Activated CD4-positive, alpha-beta T cell treated with anti-CD3 and anti-CD28 coated beads, Interleukin-2, Interleukin-6, amounts not matched to agents 100 ng/mL and 50 ng/mL, durations not matched to agents 16 hours and 8 hours (primary cell): ENCODE measurements at places on chromosomes 13 and 19.

- no peak for DNase-seq
Measured at GRCh38 chr19:48348045-48348444, 15.7 kb downstream of the TMEM143 start.

DNA sequence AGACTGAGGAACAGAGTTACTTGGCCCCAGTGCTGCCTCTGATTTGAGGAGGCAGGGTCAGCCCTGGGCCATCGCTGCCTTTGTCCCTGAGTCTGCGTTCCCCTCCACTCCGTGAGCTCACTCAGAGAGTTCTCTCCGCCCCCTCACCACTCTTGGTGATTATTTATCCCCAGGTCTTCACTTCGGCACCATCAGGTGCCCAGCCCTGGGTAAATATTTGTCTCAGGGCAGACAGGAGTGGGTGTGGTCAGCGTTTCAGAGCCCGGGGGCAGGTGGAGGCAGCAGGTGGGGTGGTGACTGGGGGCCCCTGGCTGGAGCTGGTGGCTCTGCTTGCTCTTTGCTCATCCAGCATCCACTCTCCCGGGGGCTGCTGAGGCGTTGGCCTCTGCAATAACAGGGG is 20.6 kb downstream of the PPP1R37 start:
- DNase-seq = no peak

DNA sequence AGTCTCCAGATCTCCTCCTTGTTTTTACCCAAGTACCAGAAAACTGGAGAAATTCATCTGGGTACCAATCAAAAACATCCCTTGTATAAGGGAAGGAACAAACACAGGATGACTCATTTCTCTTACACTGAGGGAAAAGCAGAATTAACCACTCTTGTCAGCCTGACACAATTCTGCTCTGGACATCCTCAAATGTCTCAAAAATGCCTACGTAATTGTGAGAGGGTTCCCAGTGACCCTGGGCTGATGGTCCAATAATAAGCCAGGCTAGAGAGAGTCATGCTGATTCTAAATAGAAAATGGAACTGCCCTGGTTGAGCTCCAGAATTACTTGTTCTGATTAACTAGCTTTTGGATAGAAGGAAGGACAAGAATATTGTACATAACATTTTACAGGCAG is 14.5 kb downstream of the ZNF708 start:
- no peak for DNase-seq

DNA sequence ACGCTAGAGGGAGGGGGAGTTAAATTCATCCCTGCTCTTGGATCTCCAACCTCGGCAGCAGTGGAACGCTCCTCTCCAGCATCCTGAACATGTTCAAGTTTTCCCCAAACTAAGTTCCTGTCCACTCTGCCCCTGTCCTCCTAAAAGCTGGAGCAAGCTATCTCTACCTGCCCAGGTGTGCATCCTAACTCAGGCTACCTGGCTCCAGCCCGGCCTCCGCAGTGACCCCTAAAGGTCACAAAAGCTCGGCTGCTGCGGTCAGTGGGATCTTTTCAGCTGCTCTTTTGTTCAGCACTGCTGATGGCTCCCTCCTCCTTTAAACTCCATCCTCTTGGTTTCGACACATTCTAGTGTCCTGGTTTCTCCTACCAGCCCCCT is 1.4 kb downstream of the DCUN1D2 start:
- no peak for DNase-seq

DNA sequence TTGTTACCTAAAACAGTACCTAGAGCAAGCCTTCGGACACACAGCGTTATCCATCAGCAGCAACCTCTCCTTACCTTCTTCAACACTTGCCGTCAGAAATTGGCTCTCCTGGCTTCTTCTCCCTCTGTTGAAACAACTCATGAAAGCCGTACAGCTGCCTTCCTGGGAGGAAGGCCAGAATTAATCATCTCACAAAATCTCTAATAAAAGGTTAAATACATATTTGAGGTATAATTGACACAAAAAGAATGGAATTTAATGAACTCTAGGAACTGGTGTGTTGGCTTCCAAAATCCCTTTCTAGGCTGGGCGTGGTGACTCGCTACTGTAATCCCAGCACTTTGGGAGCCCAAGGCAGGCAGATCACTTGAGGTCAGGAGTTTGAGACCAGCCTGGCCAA is 37.3 kb upstream of the GTF2F2 start:
- no peak for DNase-seq

GRCh38 chr13:106987427-106987785 is 419.5 kb upstream of the ARGLU1 start:
- no peak for DNase-seq

- no peak for DNase-seq
Measured at GRCh38 chr13:43229506-43229905, 206.1 kb downstream of the DNAJC15 start.

DNA sequence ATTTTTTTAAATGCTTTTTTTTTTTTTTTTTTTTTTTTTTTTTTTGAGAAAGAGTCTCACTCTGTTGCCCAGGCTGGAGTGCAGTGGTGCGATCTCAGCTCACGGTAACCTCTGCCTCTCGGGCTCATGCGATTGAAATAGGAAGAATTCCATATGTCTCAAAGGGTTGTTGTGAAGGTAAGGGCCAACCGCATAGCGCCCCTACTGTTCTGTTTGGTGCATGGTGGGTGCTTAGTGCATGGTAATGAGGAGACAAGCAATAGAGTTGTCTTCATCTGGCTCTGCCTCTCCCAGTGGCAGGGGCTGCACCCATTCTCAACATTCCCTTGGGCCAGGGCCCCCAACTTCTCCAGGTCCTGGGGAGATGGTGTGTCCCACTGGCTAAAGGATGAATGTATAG is 68.7 kb downstream of the RASL11A start:
- DNase-seq = peak; percentile 63

DNA sequence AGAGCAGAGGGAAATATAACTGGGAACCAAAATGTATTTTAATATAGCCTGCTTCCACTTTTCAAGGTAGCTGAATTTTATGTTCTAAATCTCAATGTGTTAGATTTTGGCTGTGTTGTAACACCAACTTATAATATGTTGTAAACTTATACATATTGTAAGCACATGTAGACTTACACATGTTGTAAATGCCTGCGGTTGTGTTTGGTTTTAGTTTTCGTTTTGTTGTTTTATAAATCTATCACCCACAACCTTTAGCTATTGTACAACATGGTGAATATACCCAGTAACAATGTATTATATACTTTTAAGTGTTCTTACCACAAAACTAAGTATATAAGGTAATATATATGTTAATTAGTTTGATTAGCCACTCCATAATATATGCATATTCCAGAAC is 15.6 kb downstream of the KCTD4 start:
- DNase-seq = no peak

- DNase-seq = no peak
Measured at GRCh38 chr19:16957151-16957701, 68.4 kb downstream of the F2RL3 start.

DNA sequence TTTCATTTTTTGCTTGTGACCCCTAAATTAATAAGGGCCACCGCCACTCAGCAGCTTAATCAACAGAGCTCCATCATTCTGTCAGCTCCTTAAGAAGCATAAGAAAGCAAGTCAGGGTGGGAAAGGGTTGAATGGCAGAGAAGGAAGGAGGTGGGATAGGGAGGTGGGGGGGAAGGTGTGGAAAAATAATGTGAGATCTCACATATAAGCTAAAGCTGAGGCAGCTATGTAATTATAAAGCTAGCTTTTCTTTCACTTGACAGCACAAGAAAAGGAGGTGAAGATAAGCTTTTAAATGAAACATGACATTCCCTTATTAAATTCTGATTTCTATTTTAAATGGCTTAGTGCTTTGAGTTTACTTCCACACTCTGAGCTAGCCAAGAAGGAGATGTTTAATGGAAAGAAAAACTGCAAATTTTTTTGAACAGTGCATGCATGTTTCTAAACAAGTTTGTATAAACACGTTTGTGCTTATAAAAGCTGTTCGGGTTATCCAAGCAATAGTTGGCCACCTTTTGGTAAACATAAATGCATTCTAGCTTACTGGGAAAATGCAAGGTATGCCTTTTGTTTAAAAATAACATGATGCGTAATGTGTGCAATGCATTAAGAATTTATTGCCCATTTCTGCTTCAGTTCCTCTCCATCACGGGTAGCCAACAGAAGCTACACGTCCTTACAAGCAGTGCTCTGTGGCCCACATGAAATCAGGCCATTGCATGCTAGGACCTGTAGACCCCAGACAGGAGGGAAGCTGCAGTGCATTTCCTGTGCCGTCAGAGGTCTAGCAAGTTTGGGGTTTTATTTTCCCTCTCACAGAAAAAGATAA is 96.2 kb downstream of the LHFPL6 start:
- DNase-seq = no peak

- no peak for DNase-seq
Measured at GRCh38 chr13:40271271-40271885, 395.1 kb downstream of the FOXO1 start.

- no peak for DNase-seq
Measured at GRCh38 chr13:25280396-25280795, 6.9 kb downstream of the MTMR6 start.

- DNase-seq = peak; percentile 50
Measured at GRCh38 chr19:54178581-54179261, 5.8 kb upstream of the TMC4 start.

DNA sequence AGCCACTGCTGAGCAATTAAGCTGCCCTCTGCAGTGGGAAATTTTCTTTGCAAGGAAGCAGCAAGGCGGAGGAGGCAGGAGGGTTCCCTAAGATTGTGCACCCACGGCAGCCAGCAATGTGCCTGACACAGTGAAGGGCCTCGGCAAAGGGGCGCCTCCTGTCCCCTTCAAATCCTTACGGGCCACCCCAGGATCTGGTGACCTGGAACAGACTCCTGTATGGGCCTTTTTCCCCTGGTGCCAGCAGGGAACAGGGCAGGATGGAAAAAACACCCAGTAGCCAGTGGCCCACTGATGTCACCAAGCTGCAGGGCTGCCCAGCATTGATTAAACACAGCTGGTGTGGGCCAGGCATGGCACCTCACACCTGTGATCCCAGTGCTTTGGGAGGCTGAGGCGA is 86.7 kb downstream of the GNG7 start:
- no peak for DNase-seq

- DNase-seq = no peak
Measured at GRCh38 chr13:70809588-70809987, 701.3 kb upstream of the KLHL1 start.

- DNase-seq = no peak
Measured at GRCh38 chr19:17086120-17086519, 10.5 kb downstream of the MYO9B start.

GRCh38 chr19:34145741-34146202 is 26.5 kb upstream of the LSM14A start:
- peak; percentile 73 for DNase-seq

- no peak for DNase-seq
Measured at GRCh38 chr19:10887616-10888367, 16.4 kb downstream of the CARM1 start.

- peak; percentile 79 for DNase-seq
Measured at GRCh38 chr19:7862413-7862951, 11.7 kb downstream of the PRR36 start.

DNA sequence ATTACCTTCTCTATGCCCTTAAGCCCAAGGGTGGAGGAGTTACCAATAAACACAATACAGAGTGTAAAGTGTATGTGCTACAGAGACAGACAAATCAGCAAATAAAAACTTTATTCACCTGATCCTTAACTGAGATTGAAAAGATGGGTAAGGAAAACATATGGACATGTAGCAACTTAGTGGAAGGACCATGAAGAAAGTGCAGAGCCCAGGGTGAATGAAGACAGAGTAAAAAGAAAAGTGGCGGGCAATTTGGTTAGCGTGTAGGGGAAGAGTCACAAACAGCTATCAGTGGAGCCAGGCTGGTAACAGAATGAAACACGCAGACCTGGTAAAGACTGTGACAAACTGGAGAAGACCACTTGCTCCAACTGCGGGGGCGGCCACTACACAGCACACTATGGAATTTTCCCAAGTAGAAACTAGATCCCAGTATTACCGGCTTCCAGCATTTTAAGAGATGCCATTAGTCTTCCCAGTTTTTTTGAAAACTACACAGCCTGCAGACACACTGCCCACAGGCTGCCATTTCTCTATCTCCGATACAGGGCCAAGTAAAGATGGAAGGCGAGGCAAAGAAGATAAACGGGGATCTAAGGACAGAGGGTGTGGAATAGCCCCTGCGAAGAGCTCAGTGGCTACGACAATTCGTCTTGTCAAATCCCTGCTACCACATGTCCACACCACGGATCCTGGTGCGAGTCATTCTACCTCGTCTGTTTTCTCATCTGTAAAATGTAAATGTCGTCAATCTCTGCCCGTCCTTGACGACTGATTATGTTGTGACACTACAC is 1.2 kb downstream of the UQCRFS1 start:
- peak; percentile 16 for DNase-seq

GRCh38 chr19:16801600-16802013 is 27.6 kb upstream of the SIN3B start:
- no peak for DNase-seq

DNA sequence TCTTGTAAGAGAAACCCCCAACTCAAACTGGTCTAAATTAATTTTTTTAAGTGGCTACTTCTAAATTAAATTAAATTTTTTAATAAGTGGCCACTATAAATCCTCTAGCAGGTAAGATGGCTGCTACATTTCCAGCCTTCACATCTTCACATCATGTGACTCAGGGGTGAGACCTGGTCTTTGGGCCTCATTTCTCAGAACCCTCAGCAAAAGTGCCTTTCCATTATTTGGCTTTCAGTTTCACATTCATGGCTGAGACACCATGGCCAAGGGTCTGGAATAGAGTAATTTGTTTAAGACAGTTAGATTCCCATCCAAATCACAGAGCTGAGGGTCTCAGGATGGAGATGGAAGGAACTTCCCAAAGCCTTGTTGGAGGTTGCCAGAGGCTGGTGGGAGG is 47.5 kb downstream of the DCT start:
- peak; percentile 13 for DNase-seq

GRCh38 chr13:41674246-41674645 is 216.9 kb downstream of the RGCC start:
- no peak for DNase-seq

DNA sequence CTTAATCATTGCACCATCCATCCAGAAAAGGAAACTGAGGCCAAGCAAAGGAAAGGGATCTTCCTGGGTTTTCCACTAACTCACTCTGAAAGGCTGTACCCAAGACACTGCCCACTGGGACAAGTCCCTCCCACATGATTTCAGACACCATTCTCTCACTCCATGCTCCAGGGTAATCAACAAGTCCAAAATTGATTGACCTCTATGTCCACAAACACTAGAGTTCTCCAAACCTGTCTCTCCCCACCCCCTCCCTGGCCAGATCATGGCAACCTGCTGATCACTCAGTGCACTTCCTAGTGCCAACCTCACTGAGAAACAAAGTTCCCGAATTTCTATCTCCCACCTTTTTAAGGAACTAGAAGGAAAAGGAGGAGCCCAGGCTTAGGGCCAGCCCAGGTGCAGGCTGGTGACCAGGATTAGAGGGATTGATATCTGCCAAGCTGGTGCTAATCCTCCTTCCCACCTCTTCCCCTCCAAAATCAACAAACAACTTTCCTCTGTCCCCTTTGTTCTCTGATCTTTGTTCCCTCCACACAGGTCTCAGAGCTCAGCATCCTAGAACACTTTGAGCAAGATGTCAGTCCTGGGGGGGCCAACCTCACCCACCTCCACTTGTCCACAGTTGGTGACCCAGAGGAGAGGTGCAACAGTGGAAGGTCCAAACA is 2.4 kb upstream of the CYP2A13 start:
- no peak for DNase-seq

GRCh38 chr13:78029901-78030300 is 111.3 kb upstream of the EDNRB start:
- no peak for DNase-seq

- DNase-seq = peak; percentile 81
Measured at GRCh38 chr13:26929971-26930730, 169.6 kb upstream of the GPR12 start.
